HFFc6 (cell line): ENCODE measurements at places on chromosomes 12 and 14. TPM values are rescaled to one million over a fixed set of nuclear protein-coding genes. Genes with fewer than 3 reads are reported as not detected.

Gene RPL10L
- total RNA-seq: not detected in 3 replicates

Gene DHRS2
- 0.29 to 0.58 TPM (median 0.43 TPM) in 3 replicates for total RNA-seq

Gene CNTN1
- total RNA-seq: not detected in 3 replicates

DNA sequence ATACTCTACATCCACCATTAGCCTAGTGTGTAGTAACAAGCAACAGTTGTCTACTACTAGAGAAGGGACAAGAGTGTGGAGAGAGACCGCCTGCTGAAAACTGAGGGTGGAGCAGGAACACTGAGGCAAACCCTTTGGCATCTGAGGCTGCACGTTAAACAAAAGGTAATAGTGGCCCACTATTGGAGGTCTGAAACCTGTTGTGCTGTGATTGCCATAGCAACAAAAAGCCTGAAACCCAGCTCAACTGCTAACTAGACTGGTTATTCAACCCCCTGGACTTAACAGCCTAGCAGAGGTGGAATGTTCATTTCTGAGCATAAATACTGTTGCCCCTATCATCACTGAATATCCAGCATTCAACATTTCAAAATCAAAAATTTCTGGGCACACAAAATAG is 43.0 kb downstream of the PPP4R4 start:
- DNase-seq: no peak

- DNase-seq: peak; percentile 16
These were observed 1.1 kb downstream of the GPHN start for GRCh38 chr14:66508846-66509621.
